ENCODE measurements at places on chromosomes 2 and 18. TPM values are rescaled to one million over a fixed set of nuclear protein-coding genes. Genes with fewer than 3 reads are reported as not detected.

The EIF4E2 gene
- total RNA-seq: 78.0 TPM

The RAD51AP2 gene
- not detected for total RNA-seq

The SERPINB12 gene
- not detected for total RNA-seq

The SLC38A11 gene
- total RNA-seq: not detected

The CFC1 gene
- total RNA-seq: not detected

The CIB4 gene
- not detected for total RNA-seq

The VWA3B gene
- not detected for total RNA-seq

The ANKRD44 gene
- 1.1 TPM for total RNA-seq

The UGT1A5 gene
- total RNA-seq: not detected

The KCNG2 gene
- total RNA-seq: not detected

The C1GALT1C1L gene
- not detected for total RNA-seq

The HOXD9 gene
- 13.6 TPM for total RNA-seq

The FRZB gene
- 0.15 TPM for total RNA-seq
